Psoas muscle (tissue), 8 donors: ENCODE measurements at places on chromosomes 6 and 20. TPM values are rescaled to one million over a fixed set of nuclear protein-coding genes. Genes with fewer than 3 reads are reported as not detected.

DNA sequence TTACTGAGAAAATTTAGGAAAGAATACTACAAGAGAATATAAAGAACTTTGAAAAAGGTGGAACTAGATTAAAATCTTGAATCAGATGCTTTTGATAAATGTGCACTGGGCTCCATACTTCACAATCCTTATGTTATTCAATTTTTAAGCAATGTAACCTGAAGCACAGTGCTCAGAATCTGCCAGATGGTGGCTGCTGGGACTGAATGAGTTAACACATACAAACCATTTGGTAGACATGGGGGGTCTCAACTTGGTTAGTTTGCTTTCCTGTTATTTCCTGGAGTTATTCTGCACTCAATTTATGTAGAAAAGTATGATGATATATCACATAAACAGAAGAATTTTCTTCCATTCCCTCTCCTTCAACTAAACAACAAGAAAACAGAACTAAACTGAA, 326.5 kb downstream of the RNGTT start:
- DNase-seq = no peak

DNA sequence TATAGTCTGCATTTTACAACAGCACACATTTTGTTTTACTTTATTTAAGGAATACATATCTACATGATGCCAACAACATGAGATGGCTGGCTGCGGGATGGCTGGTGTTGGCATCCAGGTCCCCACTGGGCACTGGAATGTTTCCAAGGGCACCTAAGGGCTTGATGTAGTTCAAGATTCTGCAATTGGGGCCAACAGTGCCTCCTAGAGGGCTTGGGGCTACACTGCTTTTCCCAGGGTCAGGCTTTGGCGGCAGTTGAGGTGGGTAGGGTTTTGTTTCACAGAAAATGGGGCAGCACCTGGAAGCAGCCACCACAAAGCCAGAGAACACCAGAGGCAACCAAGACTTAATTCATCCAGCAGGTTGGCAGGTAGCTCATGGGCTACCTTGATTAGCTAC, 202.2 kb upstream of the PRND start:
- no peak for DNase-seq

GRCh38 chr6:158344534-158344933, 32.3 kb downstream of the TULP4 start:
- no peak for DNase-seq

GSTA4 gene
- polyA plus RNA-seq = 20.1 TPM

GRCh38 chr20:60761056-60761455, 491.0 kb upstream of the CDH4 start:
- DNase-seq = no peak

TRIM10 gene
- not detected for polyA plus RNA-seq

DNA sequence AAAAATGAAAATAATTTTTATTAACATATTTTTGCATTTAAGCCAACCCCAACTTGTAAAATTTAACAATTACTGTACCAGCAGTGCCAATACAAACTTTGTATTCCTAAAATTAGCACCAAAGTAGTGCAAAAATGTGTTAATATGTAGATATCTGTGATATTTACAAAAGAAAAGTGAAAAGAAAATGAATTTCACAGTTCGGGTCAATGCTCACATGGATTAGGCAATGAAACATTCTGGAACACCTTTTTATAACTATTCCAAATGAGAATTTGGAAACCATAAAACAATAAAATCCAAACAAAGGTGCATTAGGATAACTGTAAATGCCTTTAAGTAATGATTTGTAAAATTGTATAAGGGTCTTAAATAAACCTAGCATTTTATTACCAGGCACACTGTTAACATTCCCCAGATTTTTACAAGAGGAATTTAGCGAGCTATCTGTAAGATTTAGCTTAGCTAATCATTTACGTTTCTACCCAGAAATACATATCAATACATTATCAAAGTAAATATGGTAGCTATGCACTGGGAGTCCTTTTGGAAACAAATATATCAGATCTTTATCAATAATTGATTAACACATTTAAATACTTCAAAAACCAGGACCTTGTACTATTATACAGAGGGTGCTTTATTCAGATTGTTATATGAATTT, 112.2 kb downstream of the MTFR2 start:
- DNase-seq = no peak

GRCh38 chr6:52990342-52990741, 4.7 kb downstream of the GSTA4 start:
- DNase-seq = no peak

DNA sequence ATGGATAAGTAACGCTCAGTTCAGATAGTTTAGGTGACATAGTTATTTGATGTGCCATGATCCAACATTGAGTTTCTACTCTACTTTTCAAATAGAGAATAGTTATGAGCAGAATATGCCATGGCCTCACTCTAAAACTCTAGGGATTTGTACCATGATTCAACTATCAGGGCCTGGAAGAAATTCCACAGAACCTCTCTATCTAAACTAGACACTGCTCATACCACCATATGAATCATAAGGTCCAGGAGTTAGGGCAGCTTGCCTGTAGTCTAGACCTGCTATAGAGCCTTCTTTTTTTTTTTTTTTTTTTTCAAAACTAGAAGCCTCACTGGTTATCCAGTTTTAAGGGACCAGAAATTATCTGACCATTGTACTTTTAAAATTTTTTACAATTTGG, 571.8 kb upstream of the IMPG1 start:
- DNase-seq = no peak

DNA sequence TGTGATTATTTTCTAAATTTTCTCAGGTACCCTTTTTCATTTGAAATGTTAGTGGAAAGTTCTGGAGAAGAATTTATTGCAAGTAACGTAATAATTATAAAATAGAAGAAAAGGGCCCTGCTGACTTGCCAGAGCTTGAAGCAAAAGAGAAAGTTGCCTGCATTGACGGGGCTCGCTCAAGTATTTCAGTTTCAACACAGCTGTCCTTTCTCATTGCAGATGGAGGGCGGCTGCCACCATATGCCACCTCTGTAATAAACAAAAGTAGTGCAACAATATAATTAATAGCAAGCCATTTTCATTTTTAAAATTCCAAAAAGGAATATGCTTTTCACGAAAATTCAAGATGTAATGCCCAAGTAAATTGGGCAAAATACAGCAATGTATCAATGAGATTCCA, 246.2 kb downstream of the PACRG start:
- DNase-seq = no peak

GRCh38 chr6:111210194-111210728, 123.0 kb downstream of the SLC16A10 start:
- DNase-seq = no peak

DNA sequence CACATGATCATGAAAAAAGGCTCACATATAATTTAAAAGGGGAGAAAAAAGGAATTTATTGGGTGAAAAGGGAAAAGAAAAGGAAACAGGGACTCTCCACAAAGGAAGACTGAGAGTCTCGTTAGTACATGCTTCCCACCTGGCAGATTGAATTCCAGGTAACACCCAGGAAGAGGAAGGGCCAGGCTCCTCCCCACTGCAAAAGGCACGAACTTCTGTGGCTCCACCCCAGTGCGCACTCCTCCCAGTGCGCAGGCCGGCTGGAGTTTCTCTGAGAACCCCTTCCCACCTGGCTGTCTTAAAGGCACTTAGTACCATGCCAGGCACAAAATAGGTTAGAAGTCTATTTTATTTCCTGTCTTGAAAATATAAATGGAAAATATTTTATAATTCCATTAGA, 129.8 kb downstream of the COL12A1 start:
- no peak for DNase-seq

DNA sequence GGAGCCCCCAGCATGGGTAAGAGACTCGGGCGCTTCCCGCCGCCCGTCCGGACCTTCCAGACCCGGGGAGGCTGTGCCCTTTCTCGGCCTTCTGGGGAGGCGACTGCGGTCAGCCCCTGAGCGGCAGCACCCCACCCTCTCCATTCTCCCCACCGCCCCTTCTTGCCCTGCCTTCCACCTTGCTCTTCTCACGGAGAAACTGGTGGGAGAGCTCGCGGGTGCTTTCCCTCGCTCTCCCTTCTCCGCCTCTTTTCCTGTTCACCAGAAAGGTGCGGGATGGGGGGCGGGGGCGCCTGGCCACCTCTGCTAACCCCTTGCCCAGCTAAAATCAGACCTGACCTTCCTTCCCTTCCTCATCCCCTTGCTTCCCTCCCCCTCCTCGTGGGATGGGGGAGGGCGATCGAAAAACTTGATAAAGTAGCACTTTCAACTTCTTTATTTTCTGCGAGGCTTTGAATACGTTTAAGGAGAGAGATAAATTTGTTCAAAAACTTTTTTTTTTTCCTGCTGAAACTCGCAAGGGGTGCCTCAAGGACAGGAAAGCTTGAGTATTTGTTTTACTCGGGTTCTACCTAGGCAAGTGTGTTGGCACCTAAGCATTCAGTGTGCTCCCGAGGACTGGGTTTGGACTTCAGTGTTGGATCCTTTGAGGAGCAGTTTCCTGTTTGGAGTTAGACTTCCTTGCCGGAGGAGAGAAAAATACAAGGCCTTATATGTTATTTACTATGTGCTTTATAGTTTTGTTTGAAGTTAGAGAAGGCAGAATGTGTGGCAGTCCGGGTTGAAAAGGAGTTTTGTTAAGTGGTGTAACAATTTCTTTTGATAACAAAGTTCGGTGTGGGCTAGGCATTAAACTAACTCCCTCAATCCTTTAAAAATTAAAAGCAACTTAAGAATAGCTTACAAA, 897 bp downstream of the CD2AP start:
- no peak for DNase-seq
